ENCODE measurements at places on chromosomes 7 and 10.

DNA sequence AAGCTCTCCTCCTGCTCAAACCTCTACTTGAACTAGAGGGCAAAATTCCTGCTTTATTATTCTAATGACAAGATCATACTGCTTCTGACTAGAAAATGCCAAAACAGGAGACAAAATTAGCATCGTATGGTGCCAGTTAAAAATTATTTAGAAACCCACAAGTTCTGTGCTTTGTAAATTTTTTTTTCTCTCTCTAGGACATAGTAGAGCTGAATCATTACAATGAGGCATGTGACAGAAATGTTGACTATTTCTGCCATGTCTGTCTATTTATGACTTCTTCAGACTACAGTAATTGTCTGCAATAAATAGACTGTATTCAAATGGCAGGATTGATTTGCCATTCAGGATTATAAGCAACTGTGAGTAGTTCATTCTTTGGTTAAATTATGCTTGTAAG lies 335.8 kb downstream of the PRPF18 start:
- DNase-seq, result no peak

GRCh38 chr10:47024399-47025252 lies 113.4 kb downstream of the PTPN20 start:
- peak; percentile 68 for DNase-seq

DNA sequence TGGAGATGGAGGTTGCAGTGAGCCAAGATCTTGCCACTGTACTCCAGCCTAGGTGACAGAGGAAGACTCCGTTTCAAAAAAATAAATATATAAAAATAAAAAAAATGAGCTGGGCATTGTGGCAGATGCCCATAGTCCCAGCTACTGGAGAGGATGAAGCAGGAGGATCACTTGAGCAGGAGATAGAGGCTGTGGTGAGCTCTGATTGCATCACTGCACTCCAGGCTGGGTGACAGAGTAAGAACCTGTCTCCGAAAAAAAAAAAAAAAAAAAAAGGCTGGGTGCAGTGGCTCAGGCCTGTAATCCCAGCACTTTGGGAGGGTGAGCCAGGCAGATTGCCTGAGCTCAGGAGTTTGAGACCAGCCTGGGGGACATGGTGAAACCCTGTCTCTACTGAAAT lies 11.8 kb downstream of the ZNF487 start:
- no peak for DNase-seq

DNA sequence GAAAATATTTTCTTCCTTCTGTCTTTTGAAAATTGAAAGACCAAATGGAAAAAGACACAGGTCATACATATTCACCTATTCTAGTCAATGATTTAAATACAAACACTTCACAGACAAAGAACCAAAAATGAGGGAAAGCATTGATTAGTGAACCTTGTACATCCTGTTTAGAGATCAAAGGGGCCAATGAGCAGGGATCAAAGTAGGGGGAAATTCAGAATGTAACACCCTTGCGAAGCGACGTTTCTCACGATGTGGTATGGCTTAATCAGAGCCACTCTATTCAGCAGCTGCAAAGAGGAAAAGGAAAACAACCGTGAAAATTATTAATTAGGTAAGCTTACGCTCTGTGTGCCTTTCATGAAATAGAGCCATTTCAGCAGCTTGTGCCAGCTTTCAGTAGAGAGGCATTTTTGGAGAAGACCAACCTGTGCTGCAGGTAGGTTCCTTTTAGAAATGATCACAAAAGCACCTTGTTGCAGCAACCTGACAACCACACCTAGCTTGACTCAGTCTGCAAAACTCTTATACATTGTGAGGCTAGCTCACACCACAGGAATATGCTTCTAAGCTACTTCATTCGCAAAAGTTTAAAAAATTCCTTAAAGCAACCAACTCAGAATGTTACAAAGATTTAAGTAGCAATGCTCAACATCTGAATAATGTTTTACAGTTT lies 78.0 kb downstream of the DKK1 start:
- DNase-seq, result no peak

GRCh38 chr7:5629941-5630340 lies 151.5 kb downstream of the RNF216 start:
- peak; percentile 73 for DNase-seq

DNA sequence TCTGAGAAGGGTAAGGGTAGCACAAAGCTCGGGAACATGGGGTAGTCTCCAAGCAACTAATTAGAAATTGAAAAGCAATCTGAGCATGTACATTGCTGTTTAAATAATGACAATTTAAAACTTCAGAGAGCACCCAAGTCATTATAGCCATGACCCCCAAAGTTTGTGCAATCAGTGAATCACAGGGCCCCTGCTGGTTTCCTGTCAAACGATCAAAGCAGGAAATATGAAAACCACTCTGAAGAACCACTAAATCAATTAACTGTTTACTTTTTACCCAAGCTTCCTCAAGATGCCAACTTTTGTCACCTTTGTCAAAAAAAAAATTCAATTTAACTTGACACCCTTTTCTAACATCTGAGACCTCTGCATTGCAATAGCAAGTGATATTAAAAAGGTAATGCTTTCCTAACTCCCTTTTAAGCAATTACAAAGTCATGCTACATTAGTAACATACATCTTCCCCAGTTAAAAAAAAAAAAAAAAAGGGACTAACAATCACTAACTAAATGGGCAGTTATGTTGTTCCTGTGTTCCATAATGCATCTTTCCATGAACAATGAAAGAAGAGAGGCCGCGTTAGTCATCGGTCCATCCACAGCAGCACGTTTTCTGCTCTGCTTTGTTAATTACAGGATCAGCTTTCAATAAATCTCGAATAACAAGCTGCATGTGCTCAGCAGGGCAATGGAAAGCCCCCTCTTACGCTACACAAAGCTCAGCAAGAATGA lies 80.6 kb downstream of the ETV1 start:
- peak; percentile 63 for DNase-seq

DNA sequence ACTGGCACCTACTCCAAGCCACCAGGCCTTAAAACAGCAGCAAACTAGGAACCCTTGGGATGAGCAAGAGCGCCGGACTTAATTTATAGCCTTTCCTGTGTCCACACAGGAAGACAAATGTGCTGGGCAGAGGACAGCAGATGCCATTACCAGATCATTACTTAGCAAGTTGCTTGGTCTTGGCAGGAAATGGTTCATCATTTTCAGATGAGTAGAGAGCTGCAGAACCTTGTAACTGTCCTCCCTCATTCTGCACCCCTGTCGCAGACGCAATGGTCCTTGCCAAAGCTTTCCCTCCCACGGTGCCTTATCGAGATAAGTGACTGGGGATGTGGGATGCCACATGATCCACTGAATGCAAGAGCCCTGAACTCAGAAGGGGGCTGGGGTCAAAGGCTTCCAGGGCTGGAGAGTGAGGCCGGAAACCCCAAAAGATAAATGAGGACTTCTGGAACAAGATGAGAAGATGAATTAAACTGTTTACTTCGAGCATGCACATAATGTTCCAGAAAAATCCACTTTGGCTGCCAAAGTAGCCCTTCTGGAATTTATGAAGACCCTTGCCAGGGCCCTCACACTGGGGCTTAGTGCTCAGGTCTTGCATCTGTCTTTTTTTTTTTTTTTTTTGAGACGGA lies 145.6 kb upstream of the ZNF32 start:
- DNase-seq, result no peak

DNA sequence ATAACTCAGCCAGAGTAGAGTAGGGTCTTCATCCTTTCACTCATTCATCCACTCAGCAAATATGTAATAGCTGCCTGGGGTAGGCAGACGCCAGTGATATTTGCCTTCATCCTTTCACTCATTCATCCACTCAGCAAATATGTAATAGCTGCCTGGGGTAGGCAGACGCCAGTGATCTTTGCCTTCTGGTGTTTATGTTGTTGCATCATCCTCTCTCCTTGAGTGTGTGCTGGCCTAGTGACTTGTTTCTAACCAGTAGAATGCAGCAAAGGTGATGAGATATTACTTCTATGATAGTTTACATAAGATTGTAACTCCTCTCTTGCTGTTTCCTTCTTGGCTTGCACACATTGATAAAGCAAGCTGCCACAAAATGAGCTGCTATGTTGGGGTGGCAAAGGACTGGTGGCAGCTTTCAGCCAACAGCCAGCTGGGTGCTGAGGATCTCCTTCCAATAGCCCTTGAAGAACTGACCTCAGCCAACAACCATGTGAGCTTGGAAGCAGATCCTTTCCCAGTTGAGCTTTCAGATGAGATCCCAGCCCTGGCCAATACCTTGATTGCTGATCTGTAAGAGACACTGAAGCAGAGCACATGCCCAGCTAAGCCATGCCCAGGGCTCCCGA lies 23.2 kb upstream of the MTPN start:
- no peak for DNase-seq

DNA sequence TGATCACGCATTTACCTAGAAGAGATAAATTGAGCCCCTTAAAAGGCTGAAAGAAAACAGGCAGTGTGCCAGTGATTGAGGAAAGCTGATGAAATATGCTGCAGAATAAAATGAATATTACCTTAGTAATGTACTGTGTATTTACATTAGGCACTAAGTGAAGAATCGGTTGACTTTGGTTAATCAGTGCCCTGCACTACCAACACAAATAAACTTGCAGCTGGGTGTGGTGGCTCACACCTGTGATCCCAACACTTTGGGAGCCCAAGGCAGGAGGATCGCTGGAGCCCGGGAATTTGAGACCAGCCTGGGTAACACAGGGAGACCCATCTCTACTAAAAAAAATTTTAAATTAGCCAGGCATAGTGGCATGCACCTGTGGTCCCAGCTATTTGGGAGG lies 148.3 kb upstream of the TCF7L2 start:
- DNase-seq, result no peak

- no peak for DNase-seq
These were observed 6.9 kb downstream of the MYOF start for GRCh38 chr10:93475227-93475626.

Measured in activated CD4-positive, alpha-beta T cell treated with anti-CD3 and anti-CD28 coated beads, Interleukin-2, Interleukin-6, amounts not matched to agents 100 ng/mL and 50 ng/mL, durations not matched to agents 16 hours and 8 hours (primary cell).